WERI-Rb-1 (cell line): ENCODE measurements at places on chromosomes 5 and 9.

GRCh38 chr5:7811715-7812114 lies 39.2 kb downstream of the CFAP90 start:
- DNase-seq, result no peak

DNA sequence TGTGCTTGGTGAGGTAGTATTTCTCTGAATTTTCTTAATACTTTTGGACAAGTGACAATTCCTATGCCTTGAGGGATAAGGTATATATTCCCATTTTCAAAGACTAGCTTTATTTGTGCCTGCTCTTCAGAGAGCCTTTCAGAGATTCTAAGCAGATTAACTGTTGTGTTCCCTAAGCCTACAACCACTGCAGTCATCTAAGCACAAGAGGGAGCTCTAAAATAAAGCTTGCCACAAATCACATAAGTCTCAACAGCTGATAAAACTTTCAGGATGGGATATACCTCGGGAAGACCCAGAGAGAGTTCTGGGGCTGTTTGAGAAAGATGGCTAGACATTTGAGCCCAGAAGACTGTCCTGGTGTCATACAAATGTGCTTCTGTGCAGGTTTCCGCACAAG lies 157.3 kb downstream of the CYLC2 start:
- peak; percentile 24 for DNase-seq

- DNase-seq, result no peak
Measured at GRCh38 chr9:82410866-82411265, 422.3 kb downstream of the SPATA31D1 start.

GRCh38 chr5:161507591-161507990 lies 38.9 kb downstream of the GABRB2 start:
- DNase-seq, result no peak

GRCh38 chr5:173758676-173759075 lies 129.5 kb upstream of the CPEB4 start:
- DNase-seq, result no peak

DNA sequence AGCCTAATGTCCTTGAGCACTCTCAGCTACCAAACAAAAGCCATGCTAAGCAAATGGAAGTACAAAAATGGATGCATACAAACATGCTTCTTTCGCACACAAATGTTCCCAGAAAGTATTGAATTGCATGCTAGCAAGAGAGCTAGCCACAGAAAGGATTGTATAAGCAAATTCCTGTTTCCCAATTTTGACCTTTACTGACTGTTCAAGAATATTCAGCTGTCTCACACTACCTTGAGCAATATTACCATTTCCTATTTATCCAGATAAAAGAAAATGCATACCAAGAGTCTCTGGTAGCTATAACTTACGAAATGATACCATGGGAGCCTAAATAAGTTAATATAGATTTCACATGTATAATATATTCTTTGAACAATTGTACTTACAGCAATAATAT lies 264.6 kb downstream of the TMEM167A start:
- no peak for DNase-seq

DNA sequence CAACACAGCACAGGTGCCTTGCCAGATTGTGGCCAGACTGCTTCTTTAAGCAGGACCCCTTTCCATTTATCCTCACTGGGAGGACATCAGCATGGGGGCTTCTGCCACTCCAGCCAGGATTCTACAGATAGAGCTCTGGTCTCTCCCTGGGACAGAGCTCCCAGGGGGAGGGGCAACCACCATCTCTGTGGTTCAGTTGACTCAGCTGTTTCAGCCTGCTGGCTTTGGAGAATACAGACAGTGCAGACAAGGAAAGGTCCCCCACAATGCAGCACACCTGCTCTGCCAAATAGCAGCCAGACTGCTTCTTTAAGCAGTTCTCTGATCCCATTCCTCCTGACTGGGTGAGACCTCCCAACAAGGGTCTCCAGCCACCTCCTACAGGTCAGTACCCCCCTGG lies 132.8 kb downstream of the OR2K2 start:
- no peak for DNase-seq

GRCh38 chr5:103951776-103952175 lies 389.2 kb upstream of the NUDT12 start:
- DNase-seq, result no peak

DNA sequence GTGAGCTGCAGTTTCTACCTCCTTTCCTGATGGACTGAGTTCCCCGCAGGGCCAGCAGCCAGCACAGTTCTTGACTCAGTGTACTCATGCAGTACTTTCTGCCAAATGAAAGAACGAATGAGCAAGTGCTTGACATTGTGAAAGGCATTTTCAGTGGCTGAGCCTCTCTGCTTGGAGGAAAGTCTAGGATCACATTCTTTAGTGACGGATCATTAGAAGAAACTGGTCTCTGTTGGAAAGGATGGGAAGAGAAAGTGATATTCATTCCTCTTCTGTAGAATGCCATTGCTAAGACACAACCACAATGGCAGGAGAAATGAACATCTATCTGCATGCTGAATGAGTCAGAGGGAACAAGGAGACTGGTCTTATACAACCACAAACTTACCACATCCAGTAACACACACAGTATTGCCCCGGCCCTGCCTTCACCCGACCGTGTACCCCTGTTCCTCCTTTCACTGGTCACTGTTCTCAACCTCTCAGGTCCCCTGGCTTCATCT lies 206.9 kb downstream of the CRB2 start:
- no peak for DNase-seq

GRCh38 chr9:132792547-132792946 lies 85.5 kb downstream of the AK8 start:
- DNase-seq, result no peak

DNA sequence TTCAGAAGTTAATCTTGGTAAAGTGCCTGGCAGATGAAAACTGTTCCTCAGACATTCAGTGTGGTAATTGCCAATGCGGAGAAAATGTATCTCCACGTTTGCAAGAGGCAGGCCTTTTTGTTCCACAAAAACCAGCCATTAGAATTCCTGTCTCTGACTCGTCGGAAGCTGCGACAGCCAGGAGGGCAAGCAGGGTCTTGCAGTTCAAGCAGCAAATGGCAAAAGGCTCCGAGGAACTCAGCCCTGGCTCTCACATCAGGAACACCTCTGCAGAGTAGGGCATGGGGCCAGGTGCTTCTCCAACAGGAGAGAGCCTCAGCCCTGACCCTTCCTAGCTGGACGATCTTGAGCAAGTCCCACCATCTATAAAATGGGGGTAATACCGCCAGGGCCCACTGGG lies 69.0 kb upstream of the CPLX2 start:
- DNase-seq, result no peak

DNA sequence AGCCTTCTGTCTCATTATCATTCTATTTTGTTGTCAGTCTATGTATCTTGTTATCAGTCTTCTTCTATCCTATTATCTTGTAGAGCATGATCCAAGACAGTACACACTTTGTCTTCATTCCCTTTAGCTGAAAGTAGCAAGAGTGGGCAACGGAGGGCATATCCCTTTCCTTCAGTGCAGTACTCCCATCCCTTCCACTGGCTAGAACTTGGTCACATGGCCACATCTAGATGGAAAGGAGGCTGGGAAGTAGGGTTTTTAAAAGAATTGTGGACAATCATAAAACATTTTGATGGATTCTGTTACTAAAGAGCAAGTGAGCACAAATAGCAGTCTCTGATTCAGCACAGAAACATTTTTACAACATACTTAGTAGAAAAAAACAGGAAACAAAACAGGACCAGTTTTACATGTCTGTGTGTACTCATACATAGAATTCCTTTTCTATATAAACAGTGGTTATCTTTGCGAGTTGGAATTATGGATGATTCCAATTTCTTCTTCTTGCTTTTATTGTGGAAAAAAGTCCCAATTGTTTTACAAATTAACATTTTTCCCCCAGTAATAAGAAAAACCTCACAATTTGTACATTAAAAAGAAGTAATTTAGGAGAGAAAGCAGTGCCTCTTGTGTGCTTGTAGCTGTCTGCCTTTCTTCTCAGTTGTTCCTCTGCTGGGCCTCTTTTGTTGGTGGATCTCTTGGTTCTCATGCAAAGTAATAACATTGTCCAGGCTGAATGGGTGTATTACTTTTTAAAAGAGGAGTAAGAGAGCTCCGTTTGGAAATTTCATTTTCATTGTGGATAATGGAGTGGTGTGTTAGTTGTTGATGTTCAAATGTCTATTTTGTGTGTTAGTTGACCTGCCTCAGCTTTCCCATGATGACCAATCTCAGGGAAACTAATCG lies 410.9 kb upstream of the TRPC7 start:
- no peak for DNase-seq

DNA sequence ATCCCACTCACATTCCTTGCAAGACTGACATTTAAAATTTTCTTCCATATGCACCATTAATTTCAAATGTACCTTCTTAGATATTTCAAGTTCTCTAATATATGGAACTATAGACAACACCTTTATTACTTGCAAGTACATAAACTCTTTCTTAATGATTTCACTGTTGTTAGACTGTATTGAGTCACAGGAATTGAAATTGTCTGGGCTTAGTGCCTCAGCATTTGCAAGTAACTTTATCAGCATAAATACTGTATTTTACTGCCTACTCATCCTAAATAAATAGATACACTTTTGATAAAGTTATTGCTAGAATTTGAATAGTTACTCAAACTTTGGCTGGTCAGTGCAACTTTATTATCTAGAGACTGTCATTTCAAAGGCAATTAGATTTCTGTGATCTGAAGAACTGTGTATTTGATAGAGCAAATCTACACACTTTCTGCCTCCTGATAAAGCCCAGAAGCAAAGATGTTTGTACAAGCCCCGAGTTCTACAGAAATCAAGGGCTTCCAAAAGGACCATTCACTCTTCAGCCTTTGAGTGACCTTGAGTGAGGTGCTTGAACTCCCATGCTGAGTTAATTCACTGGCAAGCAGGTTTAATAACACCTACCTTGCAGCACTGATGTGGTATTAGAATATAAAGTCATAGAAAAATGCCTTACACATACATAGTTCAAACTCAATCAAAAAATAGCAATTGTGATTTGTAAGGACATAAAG lies 91.6 kb downstream of the COX7C start:
- DNase-seq, result no peak

DNA sequence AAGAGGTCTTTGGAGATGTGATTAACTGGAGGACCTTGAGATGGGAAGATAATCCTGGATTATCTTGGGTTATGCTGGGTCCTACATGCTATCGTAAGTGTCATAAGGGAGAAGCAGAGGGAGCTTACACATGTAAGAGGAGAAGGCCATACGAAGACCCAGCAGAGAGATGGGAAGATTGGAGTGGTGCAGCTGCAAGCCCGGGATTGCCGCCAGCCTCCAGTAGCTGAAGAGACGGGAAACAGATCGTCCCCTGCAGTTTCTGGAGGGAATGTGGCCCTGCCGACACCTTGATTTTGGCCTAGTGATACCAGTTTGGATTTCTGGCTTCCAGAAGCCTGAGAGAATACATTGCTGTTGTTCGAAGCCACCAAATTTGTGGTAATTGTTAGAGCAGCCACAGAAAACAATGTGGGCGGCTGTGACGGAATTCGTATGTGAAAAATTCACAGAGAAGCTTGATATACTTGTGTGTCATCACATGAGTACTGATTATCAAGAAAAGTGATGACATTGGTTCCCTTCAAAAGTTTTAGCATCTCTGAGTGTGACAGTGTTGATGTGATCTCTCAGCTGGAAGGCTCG lies 86.9 kb downstream of the CYFIP2 start:
- peak; percentile 75 for DNase-seq

DNA sequence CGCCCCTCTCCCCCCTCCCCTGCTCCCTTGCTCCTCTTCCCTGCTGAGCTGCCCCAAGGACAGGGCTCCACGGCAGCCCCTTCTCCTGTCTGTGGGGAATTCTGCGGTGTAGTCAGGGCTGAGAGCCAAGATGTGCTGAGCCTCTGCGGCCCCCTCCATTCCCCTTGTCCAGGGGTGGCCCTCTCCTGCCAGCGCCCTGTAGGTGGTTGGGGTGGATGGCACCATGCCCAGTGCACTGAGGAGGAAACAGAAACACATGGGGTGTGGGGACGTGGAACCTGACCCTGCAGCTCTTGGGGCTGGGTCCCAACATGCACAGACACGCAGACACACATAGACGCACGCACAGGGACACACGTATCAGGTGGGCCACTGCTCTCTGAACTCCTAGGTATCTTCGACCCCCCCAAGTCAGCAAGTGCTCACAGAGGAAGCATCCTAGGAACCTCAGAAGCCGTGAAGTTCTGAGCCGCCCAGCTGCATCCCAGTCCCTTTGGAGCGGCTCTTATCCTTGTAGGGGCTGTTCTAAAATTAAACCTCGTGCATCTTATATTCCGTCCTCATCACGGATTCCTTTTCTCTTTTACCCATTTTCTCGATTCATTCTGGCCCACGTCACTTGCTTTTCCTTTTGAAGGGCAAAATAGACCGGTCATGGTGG lies 64.8 kb downstream of the HMCN2 start:
- peak; percentile 42 for DNase-seq

- no peak for DNase-seq
Measured at GRCh38 chr5:52269859-52270258, 517.9 kb upstream of the ITGA1 start.

GRCh38 chr5:153515301-153515700 lies 24.8 kb downstream of the GRIA1 start:
- no peak for DNase-seq

DNA sequence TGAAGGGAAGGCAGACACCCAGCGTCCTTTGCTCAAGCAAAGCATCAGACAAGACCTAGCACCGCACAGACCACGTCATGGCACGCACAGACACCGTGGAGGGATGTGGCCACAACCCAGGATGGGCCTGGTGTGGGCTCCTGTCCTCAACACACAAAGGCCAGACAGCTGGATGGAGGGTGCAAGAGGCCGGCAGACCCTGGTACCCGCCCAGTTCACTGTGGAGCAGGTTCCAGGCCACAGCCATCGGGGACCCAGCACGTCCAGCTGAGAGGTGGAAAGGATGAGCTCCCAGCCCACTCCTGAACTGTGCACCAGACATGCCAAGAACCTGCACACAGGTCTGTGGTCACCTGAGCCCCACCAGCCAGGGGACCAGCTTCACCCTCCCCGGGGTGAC lies 15.0 kb upstream of the ZDHHC11 start:
- DNase-seq, result no peak

DNA sequence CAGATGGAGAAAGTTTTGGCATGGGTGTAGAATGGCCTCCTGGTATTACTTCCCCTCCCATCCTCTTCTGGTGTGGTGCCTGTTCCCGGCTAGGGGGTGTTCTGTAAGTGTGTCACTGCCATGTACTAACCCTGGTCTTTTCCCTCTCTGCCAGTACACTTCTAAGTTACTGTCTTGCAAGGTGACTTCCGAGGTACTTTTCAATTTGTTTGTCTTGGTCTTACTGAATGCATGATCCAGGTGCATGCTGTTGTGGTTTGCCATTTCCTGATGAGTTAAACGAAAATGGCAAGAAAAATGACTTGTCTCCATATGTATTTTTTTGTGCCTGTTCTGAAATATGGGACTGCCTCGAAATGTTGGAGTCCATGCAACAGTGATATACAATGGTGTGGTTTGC lies 46.0 kb downstream of the C9orf152 start:
- DNase-seq, result no peak

DNA sequence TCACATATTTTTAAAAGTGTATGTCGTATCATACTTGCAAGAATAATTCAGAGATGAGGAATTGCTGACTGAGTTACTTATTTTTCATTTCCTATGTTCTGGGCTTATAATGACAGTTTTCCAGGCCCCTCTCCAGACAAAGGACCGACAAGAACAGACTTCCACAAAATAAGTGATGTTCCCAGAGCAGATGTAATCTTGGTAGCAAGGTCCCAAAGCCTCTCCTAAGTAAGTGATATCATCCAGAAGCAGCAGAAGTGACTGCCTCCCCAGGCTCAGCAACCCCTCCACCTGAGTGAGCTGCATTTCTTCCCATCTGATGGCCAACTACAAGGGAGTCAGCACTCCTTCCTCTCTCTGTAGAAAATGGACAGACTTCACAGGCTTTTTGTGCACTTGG lies 57.1 kb downstream of the SEMA6A start:
- no peak for DNase-seq
